ENCODE measurements at places on chromosomes 2 and 18.

GRCh38 chr2:64975232-64975821 lies 13.9 kb upstream of the SLC1A4 start:
- no peak for DNase-seq

- DNase-seq, result no peak
Observed at GRCh38 chr2:210099940-210100339, 71.3 kb downstream of the KANSL1L start.

DNA sequence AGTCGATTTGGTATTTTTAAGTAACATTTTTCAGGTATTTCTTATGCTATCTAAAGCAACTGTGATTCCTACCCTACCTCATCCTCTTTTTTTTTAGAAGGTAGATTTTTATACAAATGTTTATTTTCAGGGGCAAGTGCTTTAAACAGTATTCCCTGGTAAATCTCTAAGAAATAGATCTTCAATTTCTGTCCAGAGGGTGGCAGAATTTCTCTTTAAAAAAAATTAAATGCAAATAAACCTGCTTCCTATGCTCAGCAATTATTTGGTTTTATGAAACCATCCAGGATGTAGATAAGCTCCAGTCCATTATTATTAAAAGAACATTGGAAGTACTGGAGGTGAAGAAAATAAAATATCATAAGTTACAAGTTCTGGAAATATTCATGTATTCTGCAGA lies 191.9 kb downstream of the MYO3B start:
- no peak for DNase-seq

DNA sequence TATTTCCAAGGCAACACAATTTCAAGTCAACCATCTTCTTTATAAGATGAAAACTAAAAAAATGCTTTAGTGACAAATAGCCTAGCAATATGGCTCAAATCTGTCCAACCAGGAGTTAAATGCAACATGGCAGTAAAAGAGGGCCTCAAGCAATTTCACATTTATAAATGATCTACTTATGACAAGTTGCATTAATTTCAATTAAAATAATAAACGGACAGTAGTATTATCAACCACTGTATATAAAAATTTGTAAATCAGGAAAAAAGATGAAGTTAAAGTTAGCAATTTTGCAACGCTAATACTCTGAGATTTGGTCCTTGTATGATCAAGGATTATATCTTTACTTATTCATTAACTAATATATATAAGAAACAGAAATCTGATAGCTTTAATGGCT lies 19.3 kb downstream of the CCDC88A start:
- DNase-seq, result no peak

GRCh38 chr2:54808661-54809060 lies 85.2 kb downstream of the EML6 start:
- DNase-seq, result no peak

- DNase-seq, result no peak
Observed at GRCh38 chr2:20187331-20187730, 37.6 kb downstream of the SDC1 start.

DNA sequence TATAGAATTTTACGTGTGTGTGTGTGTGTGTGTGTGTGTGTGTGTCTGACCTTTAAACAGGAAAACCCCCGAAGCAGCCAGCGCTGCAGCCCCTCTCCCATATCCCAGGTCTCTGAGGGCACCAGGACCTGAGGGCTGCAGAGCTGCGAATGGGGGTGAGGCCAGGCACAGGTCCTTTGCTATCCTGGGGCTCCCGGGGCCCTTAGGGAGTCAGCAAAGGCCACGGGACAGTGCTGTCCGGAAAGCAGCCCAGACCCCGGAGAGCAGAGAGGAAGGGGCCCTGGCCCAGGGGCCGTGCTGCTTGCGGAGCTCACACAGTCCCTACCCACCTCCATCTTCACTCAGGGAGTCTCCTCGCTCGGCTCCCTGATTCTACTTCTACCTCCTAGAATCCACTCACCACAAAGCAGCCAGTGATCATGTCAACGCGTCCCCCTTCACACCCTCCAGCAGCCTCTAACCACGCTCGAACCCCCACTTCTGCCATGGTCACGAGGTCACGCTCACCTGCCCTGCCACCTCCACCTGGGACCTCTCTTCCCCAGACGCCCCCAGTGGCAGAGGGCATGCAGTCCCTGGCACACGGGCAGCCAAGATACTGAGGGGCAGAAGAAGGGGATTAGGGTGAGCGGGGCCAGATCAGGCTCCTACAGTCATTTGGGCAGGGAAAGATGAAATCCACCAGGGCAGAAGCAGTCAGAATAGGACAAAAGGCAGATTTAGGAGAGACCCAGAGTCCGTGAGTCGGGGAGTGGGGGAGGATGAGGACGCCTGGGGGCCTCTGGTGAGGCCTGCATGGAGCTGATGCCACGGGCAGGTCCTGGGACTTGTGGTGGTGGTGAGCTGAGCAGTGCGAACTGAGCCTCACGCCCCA lies 86.7 kb downstream of the USP40 start:
- no peak for DNase-seq

Measured in glutamatergic neuron (in vitro differentiated cells).